Nasal cavity respiratory epithelium epithelial cell of viscerocranial mucosa (primary cell): ENCODE measurements at places on chromosomes 11 and 22. TPM values are rescaled to one million over a fixed set of nuclear protein-coding genes. Genes with fewer than 3 reads are reported as not detected.

Gene PLXNB2
- total RNA-seq, result 96.0 and 396 TPM in 2 replicates

Gene CDC42BPG
- 7.5 and 35.9 TPM in 2 replicates for total RNA-seq

Gene ZNF280B
- total RNA-seq, result under 0.01 and 0.64 TPM in 2 replicates

Gene PACSIN3
- 71.7 and 86.5 TPM in 2 replicates for total RNA-seq

Gene RBMXL2
- not detected in 2 replicates for total RNA-seq

Gene C22orf42
- total RNA-seq, result not detected in 2 replicates

Gene PARVA
- 9.9 and 21.5 TPM in 2 replicates for total RNA-seq

Gene CCDC81
- total RNA-seq, result 0.28 and 0.34 TPM in 2 replicates

Gene MUC5AC
- total RNA-seq, result 0.07 TPM in 1 of 2 replicates, not detected in the other

Gene ST14
- total RNA-seq, result 65.6 and 189 TPM in 2 replicates

Gene SIRT3
- 8.4 and 9.2 TPM in 2 replicates for total RNA-seq

Gene LSP1
- total RNA-seq, result 0.21 and 0.34 TPM in 2 replicates

Gene CARD16
- 1.4 and 13.2 TPM in 2 replicates for total RNA-seq

Gene ALDH3B1
- total RNA-seq, result 1.0 and 3.0 TPM in 2 replicates

Gene MS4A6A
- not detected in 2 replicates for total RNA-seq

Gene OR51B4
- total RNA-seq, result not detected in 2 replicates

Gene NLRP14
- under 0.01 and 0.07 TPM in 2 replicates for total RNA-seq

Gene PLAAT5
- total RNA-seq, result not detected in 2 replicates

Gene CBLIF
- not detected in 2 replicates for total RNA-seq

Gene HIPK3
- total RNA-seq, result 98.8 and 136 TPM in 2 replicates

Gene KRTAP5-2
- total RNA-seq, result not detected in 2 replicates

Gene CD3G
- not detected in 2 replicates for total RNA-seq

Gene APOBEC3B
- 0.34 and 0.50 TPM in 2 replicates for total RNA-seq

Gene INS
- not detected in 2 replicates for total RNA-seq

Gene EHF
- 256 and 478 TPM in 2 replicates for total RNA-seq

Gene CPT1B
- 1.7 and 14.2 TPM in 2 replicates for total RNA-seq

Gene VSIG10L2
- under 0.01 and 0.14 TPM in 2 replicates for total RNA-seq

Gene SCGB1C1
- not detected in 2 replicates for total RNA-seq

Gene RFPL2
- not detected in 2 replicates for total RNA-seq

Gene MOGAT2
- 0.07 TPM in 1 of 2 replicates, not detected in the other for total RNA-seq
